ENCODE measurements at places on chromosomes 2 and 18.

DNA sequence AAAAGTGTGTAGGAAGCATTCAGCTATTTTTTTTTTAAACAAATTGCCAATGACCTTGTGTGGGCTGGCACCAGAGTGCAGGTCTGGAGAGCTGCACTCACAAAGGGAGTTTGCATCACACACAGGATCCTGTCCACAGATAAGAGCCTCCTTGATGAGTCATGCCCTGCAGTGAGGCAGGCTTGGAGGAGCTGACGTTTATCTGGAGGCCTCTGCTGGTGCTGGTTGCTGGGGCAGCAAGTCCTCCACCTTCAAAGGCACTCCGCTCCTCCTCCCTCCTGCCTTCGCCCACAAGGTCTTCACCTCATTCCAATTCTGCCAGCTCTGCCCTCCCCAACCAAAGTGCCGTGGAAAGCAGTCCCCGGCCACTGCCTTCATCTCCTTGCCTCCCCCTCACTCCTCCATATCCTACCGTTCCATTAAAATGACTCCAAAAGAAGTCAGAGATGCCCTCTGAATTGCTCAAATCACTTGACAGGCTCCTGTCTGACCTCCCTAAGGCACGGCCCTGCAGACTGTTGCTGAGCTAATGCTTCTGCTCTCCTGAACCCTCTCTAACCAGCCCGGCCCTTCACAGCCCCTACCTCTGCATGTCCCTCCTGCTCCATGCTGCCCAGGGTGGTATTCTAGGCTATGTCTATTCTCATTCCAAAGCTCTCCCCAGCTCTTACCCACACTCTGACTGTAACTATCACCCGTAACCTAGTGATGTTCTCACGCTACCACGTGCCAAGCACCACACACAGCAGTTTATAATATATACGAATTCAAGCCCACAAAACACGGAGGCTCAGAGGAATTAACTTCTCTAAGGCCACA is 30.9 kb downstream of the LONRF2 start:
- DNase-seq: no peak

GRCh38 chr2:54408288-54408687 is 47.8 kb upstream of the SPTBN1 start:
- no peak for DNase-seq

GRCh38 chr18:24408496-24408895 is 10.9 kb upstream of the OSBPL1A start:
- DNase-seq: no peak

- no peak for DNase-seq
These were observed 192.5 kb downstream of the HAUS1 start for GRCh38 chr18:46296656-46297055.

DNA sequence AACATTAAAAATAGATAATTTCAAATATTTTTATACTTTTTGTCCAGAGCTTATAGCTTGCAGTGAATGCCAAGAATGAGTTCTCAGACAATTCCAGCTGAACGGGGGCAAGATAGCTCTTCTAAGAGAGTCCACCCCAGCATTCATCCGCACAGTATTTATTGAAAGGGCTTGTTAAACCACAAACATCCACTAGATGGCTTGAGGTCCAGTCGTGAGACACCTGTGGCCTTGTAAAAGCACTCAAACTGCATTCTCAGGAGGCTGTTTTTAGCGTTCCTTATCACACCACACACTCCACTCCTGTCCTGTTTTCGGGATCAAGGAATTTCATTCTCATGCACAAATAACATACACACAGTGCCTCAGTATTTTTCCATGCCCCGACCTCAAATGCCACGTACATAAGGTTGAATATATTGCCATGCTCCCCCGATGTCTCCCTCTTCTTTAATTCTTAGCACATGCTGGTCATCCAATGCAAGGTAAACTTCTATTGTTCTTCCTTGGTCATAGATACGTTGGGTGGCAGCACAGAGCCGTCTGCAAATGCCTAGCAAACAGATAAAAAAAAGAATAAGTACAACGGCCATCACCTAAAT is 47.4 kb downstream of the DNAJC10 start:
- peak; percentile 15 for DNase-seq
